Stimulated activated CD8-positive, alpha-beta memory T cell treated with anti-CD3 and anti-CD28 coated beads, Interleukin-7, amount 100 ng/mL, for 48 hours (primary cell): ENCODE measurements at places on chromosomes 1 and 21.

GRCh38 chr1:9728451-9729295 is 77.1 kb downstream of the PIK3CD start:
- DNase-seq, result no peak

DNA sequence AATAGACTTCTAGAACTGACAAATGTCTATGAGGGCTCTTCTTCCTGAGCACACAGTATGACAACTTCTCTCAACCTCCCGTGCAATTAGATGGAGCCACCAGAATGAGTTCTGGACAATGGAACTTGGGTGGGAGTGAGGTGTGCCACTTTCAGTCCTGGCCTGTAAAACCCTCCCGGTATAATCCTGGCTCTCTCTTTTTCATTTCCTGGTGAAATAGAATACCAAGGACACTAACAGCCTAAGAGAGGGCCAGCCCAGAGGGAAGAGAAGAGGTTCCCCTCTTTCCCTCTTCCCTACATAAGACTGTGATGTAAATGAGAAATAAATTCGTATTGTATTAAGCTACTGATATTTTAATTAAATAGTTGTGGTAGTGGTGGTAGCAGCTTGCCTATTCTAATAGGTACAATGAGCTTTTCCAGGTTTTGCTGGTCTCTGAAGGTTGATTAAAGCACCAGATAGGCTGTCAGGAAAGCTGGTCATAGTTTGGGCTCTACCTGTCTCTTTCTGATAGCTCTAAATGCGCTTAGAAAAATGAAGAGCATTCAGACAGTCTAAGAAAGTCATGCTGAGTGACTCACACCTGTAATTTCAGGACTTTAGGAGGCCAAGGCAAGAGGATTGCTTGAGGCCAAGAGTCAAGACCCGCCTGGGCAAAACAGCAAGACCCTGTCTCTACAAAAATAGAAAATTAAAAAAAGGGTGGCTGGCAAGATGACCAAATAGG is 108.6 kb upstream of the ZNF644 start:
- no peak for DNase-seq

GRCh38 chr1:33893147-33893830 is 29.4 kb downstream of the HMGB4 start:
- no peak for DNase-seq

GRCh38 chr1:209850342-209850979 is 22.7 kb downstream of the UTP25 start:
- no peak for DNase-seq

DNA sequence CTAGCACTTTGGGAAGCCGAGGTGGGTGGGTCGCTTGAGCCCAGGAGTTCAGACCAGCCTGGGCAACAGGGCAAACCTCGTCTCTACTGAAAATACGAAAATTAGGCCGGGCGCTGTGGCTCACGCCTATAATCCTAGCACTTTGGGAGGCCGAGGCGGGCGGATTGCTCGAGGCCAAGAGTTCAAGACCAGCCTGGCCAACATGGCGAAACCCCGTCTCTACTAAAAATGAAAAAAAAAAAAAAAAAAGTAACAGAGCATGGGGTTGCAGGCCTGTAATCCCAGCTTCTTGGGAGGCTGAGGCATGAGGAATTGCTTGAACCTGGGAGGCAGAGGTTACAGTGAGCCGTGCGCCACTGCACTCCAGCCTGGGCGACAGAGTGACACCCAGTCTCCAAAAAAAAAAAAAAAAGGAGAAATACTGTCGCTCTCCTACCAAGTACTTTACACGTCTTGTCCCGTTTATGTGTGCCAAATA is 724 bp upstream of the NEK2 start:
- DNase-seq, result no peak

- DNase-seq, result no peak
Observed at GRCh38 chr21:26553898-26554297, 19.2 kb downstream of the CYYR1 start.

DNA sequence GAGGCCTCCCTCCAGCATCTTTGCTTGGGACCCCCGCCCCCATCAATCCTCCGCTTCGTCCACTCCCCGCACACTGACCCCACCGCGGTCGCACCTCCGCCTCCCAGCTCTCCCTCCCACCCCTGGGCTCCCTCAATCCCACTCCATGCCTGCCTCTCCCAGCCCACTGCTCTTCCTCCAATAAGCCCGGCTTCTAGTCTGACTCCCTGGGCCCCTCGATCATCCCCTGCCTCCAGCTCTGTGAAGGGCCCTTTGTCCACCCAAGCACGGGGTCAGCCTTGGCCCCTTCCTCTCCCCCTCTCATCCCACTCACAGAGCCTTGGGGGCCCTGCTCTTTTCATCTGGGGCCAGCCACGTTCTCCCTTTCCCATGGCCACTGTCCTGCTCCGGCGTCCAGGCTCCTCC is 1.5 kb upstream of the TMEM200B start:
- DNase-seq, result no peak

DNA sequence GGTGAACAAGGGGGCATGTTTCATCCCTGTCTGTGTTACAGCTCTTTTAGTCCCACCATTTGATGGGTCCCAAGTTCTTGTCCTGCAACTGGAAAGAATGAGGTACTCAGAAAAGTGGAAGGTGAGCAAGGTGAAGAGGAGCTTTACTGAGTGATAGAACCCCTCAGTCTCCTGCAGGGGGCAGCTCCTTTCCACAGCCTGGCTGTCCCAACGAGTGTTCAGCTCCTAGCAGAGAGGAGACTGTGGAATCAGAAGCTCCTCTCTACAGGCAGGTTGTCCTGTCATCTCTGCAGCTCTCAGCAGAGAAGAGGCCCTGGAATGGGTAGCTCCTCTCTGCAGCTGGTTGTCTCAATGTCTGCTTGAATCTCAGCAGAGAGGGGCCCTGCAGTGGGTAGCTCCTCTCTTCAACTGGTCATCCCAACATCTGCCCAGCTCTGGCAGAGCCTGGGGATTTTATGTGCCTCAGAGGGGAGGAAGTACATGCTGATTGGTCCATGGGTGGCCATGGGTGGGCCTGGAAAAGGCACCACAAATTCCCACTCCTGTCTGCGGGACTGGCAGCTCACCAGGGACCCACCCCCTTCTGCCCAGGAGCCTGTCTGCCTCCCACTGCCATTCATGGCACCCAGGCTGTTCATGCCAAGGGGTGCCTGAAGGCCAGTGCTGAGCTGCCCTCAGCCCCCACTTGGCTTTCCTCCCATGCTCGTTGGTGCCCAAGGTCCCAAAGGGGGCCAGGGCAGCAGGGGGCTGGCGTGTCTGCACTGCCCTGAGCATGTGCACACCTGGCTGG is 25.7 kb downstream of the LDLRAD1 start:
- no peak for DNase-seq

DNA sequence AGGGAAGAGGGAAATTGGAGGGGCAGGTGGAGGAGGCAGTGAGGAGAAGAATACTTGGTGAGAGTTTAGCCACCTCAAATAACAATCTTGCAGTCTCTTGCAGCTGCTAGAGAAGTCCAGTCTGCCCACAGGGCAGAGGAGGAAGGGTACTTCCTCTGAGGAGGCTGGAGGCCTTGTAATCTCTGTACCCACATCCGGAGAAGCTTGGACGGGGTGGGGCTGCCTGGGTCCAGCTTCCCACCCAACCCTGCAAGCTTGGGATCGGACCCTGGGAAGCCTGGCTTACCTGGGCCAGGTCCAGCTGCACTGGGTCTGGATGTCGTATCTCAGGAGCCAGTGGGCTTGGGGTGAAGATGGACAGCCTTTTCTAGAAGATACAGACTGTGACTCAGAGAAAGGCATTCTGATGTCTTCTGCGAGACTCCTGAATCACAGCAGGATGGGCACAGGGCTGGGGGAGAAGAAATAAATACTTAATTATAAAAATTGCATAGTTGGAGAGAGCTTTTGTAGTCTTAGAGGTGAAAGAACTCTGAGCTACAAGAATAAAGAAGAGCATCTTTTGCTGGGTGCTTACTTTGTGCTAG is 111.8 kb upstream of the JUN start:
- no peak for DNase-seq
